ENCODE measurements at places on chromosomes 5 and 9.

GRCh38 chr5:166671811-166672210 lies 1619.6 kb upstream of the WWC1 start:
- no peak for DNase-seq

- peak; percentile 76 for DNase-seq
Measured at GRCh38 chr9:127899128-127899943, at the start of gene ST6GALNAC6. Gene ST6GALNAC6, minus strand, starts transcription at chr9:127899603. Its CDS starts 1,622 bp downstream, at chr9:127897981.

GRCh38 chr5:102975457-102976182 lies 144.3 kb downstream of the GIN1 start:
- no peak for DNase-seq

DNA sequence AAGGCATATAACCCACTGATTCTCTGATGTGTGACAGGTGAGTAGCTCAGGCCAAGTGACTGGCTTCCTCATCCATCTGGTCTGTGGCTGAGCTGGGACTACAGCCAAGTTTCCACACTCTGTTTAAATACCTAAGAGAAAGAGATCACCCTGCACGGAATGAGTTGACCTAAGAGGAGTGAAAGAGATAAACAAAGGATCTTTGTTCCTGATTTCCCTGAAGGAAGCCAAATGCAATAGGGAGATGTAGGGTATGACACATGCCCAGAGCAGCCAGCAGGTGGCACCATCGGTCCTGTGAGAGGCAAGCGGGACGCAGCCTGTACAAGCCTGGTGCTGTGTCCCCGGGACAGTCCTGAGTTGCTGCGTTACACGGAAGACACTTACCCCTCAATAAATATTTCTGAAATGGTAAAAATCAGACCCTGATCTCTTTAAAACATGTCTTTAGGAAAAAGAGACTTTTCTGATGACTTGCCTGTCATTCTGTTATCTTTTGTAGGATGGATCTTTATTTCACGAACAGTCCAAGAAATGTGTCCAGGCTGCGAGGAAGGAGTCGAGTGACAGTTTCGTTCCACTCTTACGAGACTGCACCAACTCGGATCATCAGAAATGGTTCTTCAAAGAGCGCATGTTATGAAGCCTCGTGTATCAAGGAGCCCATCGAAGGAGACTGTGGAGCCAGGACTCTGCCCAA lies 41.1 kb downstream of the GALNT12 start:
- DNase-seq, result peak; percentile 92

DNA sequence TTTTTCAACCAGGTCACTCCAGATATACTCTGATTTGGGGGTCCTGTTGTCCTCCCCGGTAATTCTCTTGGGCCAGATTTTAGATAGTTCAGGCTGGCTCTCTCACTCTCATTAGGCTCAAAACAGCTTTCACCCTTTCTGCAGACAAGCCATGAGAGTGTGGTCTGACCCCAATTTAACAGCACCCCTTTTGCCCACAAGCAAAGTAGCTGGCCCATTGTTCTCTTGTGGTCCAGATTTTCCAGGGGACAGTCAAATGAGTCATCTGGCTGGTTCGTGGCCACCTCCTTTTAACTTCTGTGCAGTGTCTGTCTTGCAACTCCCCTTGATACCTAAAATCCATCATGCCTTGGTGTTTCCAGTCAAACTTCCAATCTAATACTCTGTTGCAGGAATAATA lies 16.5 kb downstream of the BHMT2 start:
- DNase-seq, result no peak

GRCh38 chr9:135666534-135667462 lies 3.7 kb downstream of the LCN9 start:
- no peak for DNase-seq

- DNase-seq, result peak; percentile 52
Measured at GRCh38 chr9:75265525-75265972, 177.2 kb downstream of the OSTF1 start.

DNA sequence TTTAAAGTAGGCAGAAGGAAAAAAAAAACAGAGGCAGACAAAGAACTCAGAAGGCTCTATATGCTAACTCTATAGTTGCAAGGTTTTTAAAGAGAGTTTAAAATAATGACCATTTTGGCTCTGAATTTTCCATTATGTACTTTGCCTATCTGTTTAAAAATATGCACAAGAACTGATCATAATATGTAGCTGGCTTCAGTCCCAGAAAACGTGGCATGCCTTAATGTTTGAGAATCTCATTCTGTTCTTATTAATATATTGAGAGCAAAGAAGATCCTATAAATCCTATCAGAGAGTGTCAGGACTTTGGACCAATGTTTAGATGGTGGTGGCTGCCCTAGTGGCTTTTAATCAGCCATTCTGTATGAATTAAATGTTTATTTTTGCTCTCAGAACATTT lies 121.5 kb downstream of the JMY start:
- no peak for DNase-seq

DNA sequence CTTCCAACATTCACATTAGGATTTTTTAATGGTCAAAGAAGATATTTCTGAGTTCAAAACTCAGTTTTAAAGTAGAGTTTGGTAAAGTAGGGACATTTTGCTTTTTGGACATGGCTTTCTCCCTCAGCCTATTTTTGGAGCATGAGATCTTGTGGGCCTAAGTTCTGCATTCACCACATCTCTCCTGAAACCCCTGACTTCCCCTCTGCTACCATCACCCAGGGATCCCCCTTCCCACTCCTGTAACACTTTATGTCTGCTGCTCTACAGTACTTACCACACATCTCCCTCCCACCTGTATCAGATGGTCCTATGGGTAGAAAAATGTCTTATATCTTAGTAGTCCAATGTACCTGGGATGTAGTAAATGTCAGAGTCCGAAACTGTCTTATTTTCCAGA lies 48.2 kb upstream of the JAK2 start:
- DNase-seq, result no peak

DNA sequence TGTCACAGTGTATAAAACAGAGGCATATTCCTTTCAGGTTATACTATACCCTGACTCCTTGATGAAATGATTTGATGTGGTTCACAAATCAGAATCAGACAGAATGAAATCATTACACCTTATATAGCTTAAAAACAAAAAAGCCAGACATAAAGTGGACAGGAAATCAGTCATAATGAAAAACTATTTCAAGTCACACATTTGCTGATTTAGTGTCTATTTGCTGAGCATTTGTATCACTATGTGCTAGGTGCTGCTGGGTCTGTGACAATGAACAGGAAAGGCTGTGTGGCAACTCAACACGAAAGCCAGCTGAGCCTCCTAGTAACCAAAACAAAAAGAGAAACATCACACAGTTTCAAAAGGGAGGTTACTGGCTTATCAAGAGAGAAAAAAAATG lies 194.0 kb downstream of the EFNA5 start:
- no peak for DNase-seq

DNA sequence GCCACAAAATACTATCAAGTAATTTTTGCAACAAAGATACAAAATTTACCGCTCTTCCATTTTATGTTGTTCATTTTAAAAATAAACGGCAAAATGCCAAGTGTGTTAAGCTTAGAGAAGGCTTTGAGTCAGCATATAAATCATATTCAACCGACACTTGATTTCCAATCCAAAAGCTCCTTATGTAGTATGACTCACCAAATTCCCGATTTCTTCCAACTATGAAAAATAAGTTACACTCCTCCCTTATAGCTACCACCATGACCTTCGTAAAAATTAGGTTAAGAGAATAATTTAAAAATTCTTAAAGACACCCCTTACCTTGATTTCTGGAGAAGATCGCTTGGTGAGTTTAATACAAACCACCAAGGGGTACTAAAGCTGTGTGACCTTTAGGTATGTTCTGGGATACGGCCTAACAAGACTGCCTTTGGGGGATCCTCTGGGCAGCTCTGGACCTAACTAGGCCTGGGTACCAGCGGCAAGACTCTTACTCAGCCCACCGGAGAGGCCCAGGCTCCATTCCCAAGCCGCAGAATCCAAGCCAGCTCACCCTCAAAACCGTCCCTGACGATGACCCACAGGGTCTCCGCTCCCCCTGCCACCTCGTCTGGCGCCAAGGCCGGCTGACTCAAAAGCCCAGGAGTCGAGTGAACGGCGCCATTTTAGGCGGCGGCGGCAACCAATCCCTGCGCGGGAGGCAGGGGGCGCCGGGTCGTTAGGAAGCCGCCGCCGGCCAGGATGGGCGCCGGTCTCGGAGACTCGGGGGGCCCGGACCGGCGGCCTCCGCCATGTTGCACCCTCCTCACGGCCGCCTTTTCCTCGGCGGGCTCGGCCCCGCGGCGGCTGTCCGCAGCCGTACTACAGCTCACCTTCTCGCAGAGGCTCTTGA lies 739 bp downstream of the PPP2CA start:
- DNase-seq, result peak; percentile 67

DNA sequence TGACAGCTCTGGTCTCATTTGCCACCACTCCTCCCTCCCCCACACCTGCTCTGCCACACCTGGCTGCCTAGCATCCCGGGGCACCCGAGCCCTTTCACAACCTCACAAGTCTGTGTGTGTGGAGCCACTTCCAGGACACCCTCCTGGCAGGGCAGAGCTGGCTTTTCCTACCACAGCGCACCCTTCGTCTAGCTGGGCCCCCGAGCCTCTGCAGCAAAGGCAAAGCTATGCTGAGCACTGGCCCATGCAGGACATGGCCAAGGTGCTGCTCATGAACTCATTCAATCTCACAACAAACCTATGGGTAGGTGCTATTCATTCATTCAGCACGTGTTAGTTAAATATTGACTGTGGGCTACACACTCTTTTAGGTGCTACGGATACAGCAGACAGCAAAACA lies 43.4 kb downstream of the DUSP1 start:
- DNase-seq, result no peak

- no peak for DNase-seq
Measured at GRCh38 chr5:65790371-65791163, 68.6 kb downstream of the NLN start.

GRCh38 chr5:31194468-31194813 lies 955 bp downstream of the CDH6 start:
- DNase-seq, result peak; percentile 11

- DNase-seq, result no peak
Measured at GRCh38 chr9:95053611-95054570, 263.6 kb downstream of the FANCC start.

DNA sequence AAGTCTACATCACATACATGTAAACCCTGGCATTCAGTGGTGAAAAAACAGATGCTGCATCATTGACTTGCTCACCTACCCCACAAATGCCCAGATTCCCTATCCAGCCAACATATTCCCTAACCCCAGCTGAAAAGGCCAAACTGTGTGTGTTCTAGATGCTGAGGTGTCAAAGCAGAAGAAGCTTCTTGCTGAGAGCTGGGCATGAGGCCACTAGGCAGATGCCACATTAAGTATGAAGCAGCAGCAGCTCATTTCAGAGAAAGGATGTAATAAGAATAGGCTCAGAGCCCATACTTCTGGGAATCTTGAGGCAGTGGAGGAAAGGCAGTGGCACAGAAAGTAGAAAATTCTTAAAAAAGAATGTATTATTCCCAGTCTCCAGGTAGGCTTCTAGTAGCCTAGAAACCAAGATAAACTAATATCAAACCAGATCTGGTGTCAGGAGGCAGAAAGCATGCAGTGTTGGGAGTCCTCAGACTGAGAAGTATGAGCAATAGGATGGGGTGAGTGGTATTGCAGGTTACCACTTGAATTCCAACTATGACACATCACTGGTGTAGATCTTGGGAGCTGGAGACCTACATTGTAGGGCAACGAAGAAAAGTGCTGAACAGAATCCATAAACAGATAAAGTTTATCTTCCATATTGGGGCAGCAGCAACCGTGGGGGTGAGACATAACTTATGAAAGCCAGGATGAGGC lies 71.9 kb upstream of the GRHPR start:
- DNase-seq, result no peak

DNA sequence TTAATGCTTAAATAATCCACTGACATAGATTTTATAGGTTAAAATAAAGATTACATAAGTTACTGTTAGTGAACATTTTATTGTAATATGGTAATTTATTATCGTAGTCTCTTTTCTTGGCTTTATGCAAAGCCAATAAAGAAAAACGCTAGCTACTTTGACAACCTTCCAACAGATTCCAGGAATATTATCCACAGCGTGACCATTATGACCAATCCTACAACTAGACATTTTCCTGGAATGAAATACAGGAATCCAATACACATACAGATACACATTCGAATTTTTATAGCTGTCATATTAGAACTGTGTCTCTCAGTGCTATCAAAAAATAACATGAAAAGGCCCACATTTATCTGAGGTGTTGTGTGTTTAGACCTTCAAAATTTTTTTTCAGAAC lies 13.1 kb downstream of the RPS23 start:
- DNase-seq, result no peak

GRCh38 chr9:109213285-109214121 lies 46.5 kb upstream of the FRRS1L start:
- no peak for DNase-seq

Measured in WERI-Rb-1 (cell line).